T-helper 17 cell (primary cell): ENCODE measurements at places on chromosomes 7 and 10.

GRCh38 chr7:131819891-131820290 is 263.5 kb upstream of the PODXL start:
- no peak for DNase-seq

DNA sequence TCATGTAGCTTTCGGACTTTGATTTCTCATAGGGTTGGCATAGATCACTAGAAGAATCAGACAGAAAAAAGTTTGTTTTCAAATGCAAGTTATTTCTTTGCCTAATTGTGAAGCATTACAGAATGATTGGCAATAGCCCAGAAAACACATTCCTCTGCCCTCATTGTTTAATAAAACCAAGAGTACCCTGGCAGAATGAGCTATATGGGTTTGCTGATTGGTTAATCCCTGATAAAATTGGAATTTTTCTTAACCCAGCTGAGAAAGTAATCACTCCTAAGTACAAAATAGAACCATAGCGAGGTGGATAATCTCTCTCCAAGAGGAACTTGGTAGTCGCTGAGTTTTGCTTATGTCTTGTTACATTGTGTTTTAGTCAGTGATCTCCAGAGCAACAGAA is 30.9 kb upstream of the CREB5 start:
- no peak for DNase-seq

GRCh38 chr10:127338399-127339110 is 142.2 kb upstream of the INSYN2A start:
- no peak for DNase-seq

DNA sequence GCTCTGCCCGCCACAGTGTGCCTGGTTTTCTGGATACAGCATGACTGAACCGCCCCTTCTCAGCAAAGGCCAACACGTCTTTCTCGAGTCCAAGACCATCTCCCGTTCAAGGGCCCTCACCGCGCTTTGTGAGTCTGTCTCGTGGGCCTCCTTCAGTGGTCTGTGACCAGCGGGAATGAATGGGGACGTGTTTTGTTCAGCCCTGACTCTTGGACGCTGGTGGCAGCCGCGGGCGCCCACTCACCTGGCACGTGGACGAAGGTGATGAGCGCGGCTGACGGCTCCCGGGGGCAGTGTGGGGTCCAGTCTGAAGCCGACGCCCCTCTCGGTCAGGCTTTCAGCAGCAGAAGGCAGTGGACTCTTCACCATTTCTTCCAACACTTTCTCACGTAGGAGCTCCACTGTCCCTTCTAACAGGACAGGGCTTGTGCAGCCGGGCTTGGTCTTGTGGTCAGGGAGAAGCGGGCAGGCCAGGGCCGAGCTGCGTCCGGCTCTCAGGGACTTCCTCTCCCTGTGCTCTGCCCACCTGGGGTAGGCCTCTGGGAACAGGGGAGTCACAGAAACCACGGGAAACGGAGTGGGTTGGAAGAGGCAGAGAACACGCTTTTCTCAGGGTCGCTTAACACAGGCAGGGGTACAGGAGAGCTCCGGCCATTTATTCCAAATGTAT is 30.4 kb downstream of the AMZ1 start:
- no peak for DNase-seq

GRCh38 chr10:22620140-22620857 is 94.1 kb downstream of the PIP4K2A start:
- no peak for DNase-seq

GRCh38 chr7:86908948-86909347 is 150.5 kb downstream of the ELAPOR2 start:
- DNase-seq: no peak

DNA sequence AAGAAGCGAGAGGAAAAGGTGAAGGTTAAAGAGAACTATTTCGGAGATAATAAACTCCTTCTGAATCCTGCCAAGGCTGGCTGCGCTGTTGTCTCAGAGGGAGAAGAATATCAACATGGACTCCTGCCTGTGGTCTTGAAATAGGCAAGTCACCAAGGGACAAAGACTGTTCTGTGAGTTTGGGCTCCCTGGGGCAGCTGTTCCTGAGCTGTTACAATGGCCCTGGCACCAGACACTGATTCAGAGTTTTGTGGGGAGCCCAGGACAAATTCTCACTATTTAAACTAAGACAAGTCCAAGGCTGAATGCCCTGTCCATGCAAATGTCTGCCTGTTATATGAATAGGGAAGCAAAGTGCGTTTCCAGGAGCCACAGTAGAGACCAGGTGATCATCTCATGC is 81.4 kb downstream of the PRPF18 start:
- DNase-seq: no peak
